ENCODE measurements at places on chromosomes 2 and 18.

DNA sequence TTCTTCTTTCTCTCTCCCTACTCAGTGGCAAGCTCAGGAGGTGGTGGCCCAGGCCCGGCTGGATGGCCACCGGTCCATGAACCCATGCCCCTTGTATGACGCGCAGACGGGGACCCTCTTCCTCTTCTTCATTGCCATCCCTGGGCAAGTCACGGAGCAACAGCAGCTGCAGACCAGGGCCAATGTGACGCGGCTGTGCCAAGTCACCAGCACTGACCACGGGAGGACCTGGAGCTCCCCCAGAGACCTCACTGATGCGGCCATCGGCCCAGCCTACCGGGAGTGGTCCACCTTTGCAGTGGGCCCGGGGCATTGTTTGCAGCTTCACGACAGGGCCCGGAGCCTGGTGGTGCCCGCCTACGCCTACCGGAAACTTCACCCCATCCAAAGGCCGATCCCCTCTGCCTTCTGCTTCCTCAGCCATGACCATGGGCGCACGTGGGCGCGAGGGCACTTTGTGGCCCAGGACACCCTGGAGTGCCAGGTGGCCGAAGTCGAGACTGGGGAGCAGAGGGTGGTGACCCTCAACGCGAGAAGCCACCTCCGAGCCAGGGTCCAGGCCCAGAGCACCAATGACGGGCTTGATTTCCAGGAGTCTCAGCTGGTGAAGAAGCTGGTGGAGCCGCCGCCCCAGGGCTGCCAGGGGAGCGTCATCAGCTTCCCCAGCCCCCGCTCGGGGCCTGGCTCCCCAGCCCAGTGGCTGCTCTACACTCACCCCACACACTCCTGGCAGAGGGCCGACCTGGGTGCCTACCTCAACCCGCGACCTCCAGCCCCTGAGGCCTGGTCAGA, 1.8 kb downstream of the NEU2 start:
- no peak for DNase-seq

- no peak for DNase-seq
These were observed 113.6 kb downstream of the KCNE4 start for GRCh38 chr2:223165423-223166214.

- DNase-seq = no peak
These were observed 44.7 kb upstream of the FLACC1 start for GRCh38 chr2:201401815-201402214.

- no peak for DNase-seq
These were observed 47.5 kb downstream of the EPB41L3 start for GRCh38 chr18:5496305-5496704.
